Activated CD4-positive, alpha-beta memory T cell treated with anti-CD3 and anti-CD28 coated beads, Interleukin-2, amount 10 ng/mL, durations not matched to agents 7 days and 5 days (primary cell): ENCODE measurements at places on chromosomes 2 and 18. TPM values are rescaled to one million over a fixed set of nuclear protein-coding genes. Genes with fewer than 3 reads are reported as not detected.

SF3B6 gene
- 87.4 TPM for total RNA-seq

EFR3B gene
- total RNA-seq, result not detected

TMEM37 gene
- not detected for total RNA-seq

DUSP2 gene
- 40.8 TPM for total RNA-seq

- no peak for DNase-seq
- H3K4me1 ChIP-seq, result peaks cover 5% of the 10 kb centered on the region
- no peaks in the 10 kb centered on the region for H3K27me3 ChIP-seq
Observed at GRCh38 chr2:189506514-189506976, 65.3 kb downstream of the WDR75 start.

GRCh38 chr2:41994233-41994637 is 53.6 kb upstream of the PKDCC start:
- H3K27ac ChIP-seq, result no peak overlapping the region
- H3K36me3 ChIP-seq, result no peaks in the 10 kb centered on the region
- peaks cover 10% of the 10 kb centered on the region for H3K27me3 ChIP-seq
- H3K4me1 ChIP-seq, result no peaks in the 10 kb centered on the region
- DNase-seq, result no peak
- no peak overlapping the region for H3K4me3 ChIP-seq

GRCh38 chr2:69260666-69261065 is 126.4 kb downstream of the GFPT1 start:
- no peak for DNase-seq

DNA sequence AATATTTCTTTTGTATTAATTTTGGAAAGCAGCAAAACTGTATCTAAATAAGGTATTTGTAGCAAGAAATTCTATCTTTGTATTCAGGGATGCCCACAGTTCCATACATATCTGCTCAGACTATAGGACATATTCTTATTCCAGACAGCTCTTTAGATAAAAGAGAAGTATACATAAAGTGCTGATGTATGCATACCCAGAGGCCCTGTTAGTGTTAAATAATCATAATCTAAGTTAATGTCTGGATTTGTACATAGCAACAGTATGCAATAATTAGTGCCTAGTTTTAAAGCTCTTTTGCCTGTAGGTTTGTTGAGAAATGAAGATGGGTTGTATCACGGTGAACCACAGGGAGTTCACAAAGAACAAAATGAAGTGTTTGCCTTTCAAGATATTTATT is 428.0 kb upstream of the RGPD4 start:
- H3K4me3 ChIP-seq, result no peak overlapping the region
- no peak overlapping the region for H3K27ac ChIP-seq
- no peaks in the 10 kb centered on the region for H3K27me3 ChIP-seq
